Activated T-helper 2 cell treated with anti-CD3 and anti-CD28 coated beads, Interferon-gamma antibody, Interleukin-2, Interleukin-4, amounts not matched to agents 10 μg/mL and 5 μg/mL and 100 μg/mL, durations not matched to agents 14 hours and 24 hours and 36 hours (primary cell): ENCODE measurements at places on chromosomes 12 and 14.

- peak within 1 kb of the TSS; percentile 95 for H3K4me3 ChIP-seq
- peaks cover 27% of the 10 kb centered on the region for H3K36me3 ChIP-seq
- H3K4me1 ChIP-seq, result peaks cover 27% of the 10 kb centered on the region
- H3K27ac ChIP-seq, result peak within 1 kb of the TSS; percentile 93
- peak; percentile 30 for DNase-seq
These were observed at the start of gene BRI3BP for GRCh38 chr12:124993626-124994436. BRI3BP (plus strand) TSS chr12:124993645; CDS start chr12:124993791, 146 bp downstream.

- H3K4me3 ChIP-seq, result no peak overlapping the region
- DNase-seq, result no peak
- no peaks in the 10 kb centered on the region for H3K27me3 ChIP-seq
- no peaks in the 10 kb centered on the region for H3K36me3 ChIP-seq
- peaks cover 3% of the 10 kb centered on the region for H3K4me1 ChIP-seq
These were observed 275.9 kb downstream of the EGLN3 start for GRCh38 chr14:33674927-33675326.

DNA sequence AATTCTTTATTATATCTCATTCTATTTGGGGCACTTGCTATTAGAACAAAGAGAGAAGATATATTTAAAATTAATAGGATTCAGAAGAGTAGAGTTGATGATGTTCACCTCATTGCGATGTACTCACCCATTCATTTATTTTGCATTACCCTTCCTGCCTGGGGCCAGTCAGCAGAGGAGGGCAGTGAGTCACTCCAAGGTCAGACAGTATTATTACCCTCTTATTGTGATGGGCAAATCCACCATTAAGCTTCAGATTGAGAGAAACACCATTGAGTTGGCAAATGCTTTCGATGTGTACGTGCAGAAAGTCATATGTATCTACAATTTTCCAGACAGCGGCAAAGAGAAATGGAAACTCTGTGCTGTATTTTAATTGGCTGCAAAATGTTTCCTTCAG is 134.2 kb downstream of the BICD1 start:
- H3K27me3 ChIP-seq, result no peaks in the 10 kb centered on the region
- H3K4me3 ChIP-seq, result no peak overlapping the region
- no peaks in the 10 kb centered on the region for H3K4me1 ChIP-seq

DNA sequence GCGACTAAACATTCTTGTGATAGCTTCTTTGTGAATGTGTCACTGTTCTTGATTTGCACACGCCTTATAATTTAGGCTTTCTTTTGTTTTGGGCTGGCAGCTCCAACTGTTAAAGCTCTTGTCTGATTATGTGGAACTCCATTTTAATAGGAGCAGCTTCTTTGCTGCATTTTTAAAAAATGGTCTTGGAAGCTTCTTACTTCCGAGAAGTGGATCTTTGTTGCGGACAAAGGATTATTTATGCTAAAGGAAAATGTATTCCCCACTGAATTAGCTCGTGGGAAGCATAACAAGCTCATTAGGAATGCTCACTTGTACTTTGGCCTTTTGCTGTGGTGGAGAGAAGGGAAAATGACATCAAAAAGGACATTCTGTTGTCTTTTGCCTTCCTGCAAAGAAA is 20.0 kb downstream of the GAS2L3 start:
- no peak for DNase-seq
- H3K27me3 ChIP-seq, result no peaks in the 10 kb centered on the region
- H3K36me3 ChIP-seq, result no peaks in the 10 kb centered on the region
- no peaks in the 10 kb centered on the region for H3K4me1 ChIP-seq

DNA sequence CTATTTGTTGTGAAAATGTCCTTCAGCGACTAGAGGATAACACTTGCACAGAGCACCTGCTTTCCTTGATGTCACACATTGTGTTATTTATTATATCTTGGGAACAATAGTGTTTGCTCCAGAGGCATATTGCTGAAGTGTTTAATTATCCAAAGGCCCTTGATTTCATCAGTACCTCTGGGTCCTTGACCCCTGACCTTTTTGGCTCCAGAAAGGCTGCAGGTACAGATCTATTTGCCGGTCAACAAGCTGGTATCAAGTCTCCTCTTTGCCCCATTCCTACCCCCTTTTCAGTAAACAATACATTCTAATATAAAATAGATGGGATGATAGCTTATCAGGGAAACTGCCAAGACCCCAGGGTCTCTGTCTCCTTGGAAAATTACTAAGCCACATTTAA is 206.8 kb downstream of the DACT1 start:
- no peak overlapping the region for H3K27ac ChIP-seq
- no peaks in the 10 kb centered on the region for H3K36me3 ChIP-seq
- no peak overlapping the region for H3K4me3 ChIP-seq
- H3K4me1 ChIP-seq, result no peaks in the 10 kb centered on the region
- DNase-seq, result no peak

- DNase-seq, result peak; percentile 62
- H3K27ac ChIP-seq, result peak overlapping the region; percentile 77
- peaks cover 38% of the 10 kb centered on the region for H3K4me1 ChIP-seq
- H3K27me3 ChIP-seq, result no peaks in the 10 kb centered on the region
- peak overlapping the region; percentile 11 for H3K4me3 ChIP-seq
These were observed 39.8 kb downstream of the IFNG start for GRCh38 chr12:68119724-68120211.

DNA sequence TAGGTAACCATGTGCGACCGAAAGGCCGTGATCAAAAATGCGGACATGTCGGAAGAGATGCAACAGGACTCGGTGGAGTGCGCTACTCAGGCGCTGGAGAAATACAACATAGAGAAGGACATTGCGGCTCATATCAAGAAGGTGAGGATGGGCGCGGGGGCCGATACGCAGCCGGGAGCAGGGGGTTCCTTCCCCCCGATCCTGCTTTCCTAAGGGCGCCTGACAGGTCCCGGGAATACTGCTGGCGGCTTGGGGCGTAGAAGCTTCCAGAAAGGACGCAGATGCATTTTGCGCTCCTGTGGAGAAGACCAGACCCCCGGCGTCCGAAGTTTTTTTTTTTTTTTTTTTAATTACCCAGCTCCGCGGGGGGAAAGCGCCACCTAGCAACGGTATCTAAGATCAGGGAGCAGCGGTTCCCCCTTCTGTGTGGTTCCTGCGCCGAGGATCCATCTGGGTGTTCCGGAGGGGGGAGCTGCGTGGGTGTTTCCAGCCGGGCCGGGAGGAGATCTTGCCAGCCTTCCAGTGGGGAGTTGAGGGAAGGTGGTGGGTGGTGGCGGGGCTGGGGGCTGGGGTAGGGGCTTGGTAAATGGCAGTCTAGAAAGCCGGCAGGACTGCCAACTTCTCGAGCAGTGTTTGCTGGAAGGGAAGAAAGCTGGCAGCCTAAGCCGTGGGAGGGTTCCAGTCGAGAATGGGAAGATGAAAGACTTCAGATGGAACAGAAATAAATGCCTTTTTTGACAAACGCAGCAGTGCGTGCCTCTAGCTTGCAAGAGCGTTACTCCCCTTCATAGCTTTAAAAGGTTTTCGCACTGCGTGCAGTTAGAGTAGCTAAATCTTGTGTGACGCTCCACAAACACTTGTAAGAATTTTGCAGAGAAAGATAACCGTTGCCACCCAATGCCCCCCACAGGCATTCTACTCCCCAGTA is 764 bp downstream of the DYNLL1 start:
- H3K4me3 ChIP-seq, result peak overlapping the region; percentile 98
- H3K4me1 ChIP-seq, result peaks cover 31% of the 10 kb centered on the region
- H3K36me3 ChIP-seq, result peaks cover 37% of the 10 kb centered on the region

- peaks cover 41% of the 10 kb centered on the region for H3K4me1 ChIP-seq
- no peak for DNase-seq
- peak overlapping the region; percentile 92 for H3K27ac ChIP-seq
- H3K36me3 ChIP-seq, result no peaks in the 10 kb centered on the region
- peak overlapping the region; percentile 97 for H3K4me3 ChIP-seq
- H3K27me3 ChIP-seq, result peaks cover 23% of the 10 kb centered on the region
These were observed 1.1 kb downstream of the ARHGAP5 start for GRCh38 chr14:32078023-32078857.

GRCh38 chr14:99350751-99351150 is 78.8 kb upstream of the BCL11B start:
- H3K4me1 ChIP-seq, result no peaks in the 10 kb centered on the region
- H3K27me3 ChIP-seq, result peaks cover 5% of the 10 kb centered on the region
- H3K27ac ChIP-seq, result no peak overlapping the region
- DNase-seq, result no peak
- no peaks in the 10 kb centered on the region for H3K36me3 ChIP-seq

DNA sequence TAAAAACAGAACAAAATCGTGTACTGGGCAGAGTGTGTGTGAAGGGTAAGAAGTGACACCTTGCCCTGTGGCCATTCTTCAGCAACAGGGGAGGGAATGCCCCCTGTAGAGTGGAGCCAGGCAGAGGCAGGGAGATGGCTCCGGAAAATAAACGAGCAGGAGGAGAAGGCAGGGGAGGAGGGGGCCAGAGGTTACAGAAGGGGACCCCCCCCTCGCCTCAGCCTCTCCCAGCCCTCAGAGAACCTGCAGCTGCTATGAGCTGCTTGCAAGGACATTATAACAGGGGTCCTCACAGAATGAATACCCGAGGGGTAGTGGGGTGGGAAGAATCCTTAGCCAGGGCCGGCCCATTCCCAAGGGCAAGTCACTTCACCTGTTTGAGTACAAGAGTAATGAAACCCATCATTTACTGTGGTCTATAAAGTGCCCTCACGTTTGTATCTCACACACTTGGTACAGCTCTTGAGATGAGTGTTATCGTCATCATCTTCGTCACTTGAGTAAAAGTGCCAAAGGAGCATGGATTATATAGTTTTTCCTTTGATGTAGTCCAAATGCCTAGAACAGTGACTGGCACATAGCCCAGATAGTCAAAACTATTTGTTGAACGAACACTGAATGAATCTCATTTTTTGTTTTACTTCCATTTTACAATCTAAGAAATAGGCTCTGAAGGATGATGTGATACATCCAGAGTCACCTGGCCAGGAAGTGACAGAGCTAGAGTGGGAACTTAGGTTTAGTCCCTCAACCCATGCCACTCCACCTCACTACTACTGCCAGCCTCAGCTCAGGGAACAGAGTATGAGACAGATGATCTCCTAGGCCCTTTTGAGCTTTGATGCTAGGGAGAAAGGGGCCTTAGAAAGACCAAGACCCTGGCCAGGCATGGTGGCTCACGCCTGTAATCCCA is 14.5 kb downstream of the SCNN1A start:
- peaks cover 20% of the 10 kb centered on the region for H3K4me1 ChIP-seq
- H3K27me3 ChIP-seq, result peaks cover 16% of the 10 kb centered on the region
- H3K27ac ChIP-seq, result no peak overlapping the region

GRCh38 chr12:94531196-94531720 is 71.6 kb upstream of the CEP83 start:
- H3K27me3 ChIP-seq, result peaks cover 9% of the 10 kb centered on the region
- no peaks in the 10 kb centered on the region for H3K36me3 ChIP-seq
- peaks cover 8% of the 10 kb centered on the region for H3K4me1 ChIP-seq

- H3K27me3 ChIP-seq, result no peaks in the 10 kb centered on the region
- no peak for DNase-seq
These were observed 55.8 kb downstream of the TPCN1 start for GRCh38 chr12:113276946-113277500.

GRCh38 chr12:8722286-8722800 is 24.6 kb downstream of the RIMKLB start:
- no peaks in the 10 kb centered on the region for H3K4me1 ChIP-seq
- H3K27me3 ChIP-seq, result peaks cover 4% of the 10 kb centered on the region
- H3K4me3 ChIP-seq, result no peak overlapping the region
- DNase-seq, result no peak
- H3K27ac ChIP-seq, result no peak overlapping the region

DNA sequence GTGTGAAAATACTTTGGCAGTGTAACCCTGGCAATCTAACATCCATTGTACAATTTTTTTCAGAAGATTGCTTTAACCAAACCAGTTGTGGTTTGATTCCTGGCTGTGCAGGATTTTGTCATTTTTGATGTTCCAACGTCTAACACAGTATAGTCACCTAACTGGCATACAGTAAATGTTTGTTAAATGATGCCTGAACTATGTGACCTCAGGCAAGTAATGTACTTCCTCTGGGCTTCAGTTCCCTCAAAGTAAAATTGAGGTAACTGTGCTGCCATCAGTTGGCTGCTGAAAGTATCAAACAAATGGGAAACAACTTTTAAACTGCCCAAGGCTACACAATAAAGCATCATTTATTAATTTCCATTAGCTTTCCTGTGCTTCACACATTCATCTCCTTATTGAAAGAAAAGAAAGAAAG is 4.3 kb downstream of the TM7SF3 start:
- H3K27ac ChIP-seq, result no peak overlapping the region
- DNase-seq, result no peak
- no peak overlapping the region for H3K4me3 ChIP-seq
- peaks cover 47% of the 10 kb centered on the region for H3K4me1 ChIP-seq

DNA sequence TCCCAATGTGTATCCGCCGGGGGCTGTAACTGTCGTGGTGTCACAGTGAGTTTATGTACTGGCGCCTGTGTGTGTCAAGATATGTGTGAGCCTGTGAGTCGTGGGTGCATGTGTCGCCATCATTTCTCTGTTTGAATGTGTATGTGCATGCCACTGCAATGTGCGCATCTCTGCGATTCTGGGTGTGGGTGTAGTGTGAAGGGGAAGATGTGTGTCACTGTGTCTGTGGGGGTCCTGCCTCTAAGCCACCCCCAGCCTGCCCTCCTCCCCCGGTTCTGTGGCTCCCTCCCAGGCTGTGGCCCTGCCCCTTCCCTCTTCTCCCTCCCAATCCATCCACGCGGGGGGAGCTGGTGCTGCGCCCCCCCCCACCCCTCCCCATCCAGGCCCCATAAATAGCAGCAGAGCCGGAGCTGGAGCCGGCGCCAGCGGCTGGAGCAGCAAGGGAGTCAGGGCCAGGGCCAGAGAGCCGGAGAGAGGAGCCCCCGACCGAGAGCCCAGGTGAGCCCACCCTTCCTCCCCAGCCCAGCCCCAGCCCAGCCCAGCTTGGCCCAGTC is at the start of gene CPNE6:
Gene CPNE6 (plus strand): TSS at position 419 of the 554 bp plus-strand sequence. CDS start 1,375 bp downstream, outside the sequence.
- peaks cover 6% of the 10 kb centered on the region for H3K27me3 ChIP-seq
- H3K4me3 ChIP-seq, result no peak within 1 kb of the TSS
- peaks cover 17% of the 10 kb centered on the region for H3K4me1 ChIP-seq
- no peak for DNase-seq
- H3K36me3 ChIP-seq, result no peaks in the 10 kb centered on the region
- H3K27ac ChIP-seq, result no peak within 1 kb of the TSS
